ENCODE measurements at places on chromosomes 6 and 20.

GRCh38 chr6:53010504-53010903 is 15.4 kb upstream of the GSTA4 start:
- no peak for DNase-seq

- no peak for DNase-seq
These were observed 1.2 kb downstream of the DCBLD1 start for GRCh38 chr6:117483645-117484016.

DNA sequence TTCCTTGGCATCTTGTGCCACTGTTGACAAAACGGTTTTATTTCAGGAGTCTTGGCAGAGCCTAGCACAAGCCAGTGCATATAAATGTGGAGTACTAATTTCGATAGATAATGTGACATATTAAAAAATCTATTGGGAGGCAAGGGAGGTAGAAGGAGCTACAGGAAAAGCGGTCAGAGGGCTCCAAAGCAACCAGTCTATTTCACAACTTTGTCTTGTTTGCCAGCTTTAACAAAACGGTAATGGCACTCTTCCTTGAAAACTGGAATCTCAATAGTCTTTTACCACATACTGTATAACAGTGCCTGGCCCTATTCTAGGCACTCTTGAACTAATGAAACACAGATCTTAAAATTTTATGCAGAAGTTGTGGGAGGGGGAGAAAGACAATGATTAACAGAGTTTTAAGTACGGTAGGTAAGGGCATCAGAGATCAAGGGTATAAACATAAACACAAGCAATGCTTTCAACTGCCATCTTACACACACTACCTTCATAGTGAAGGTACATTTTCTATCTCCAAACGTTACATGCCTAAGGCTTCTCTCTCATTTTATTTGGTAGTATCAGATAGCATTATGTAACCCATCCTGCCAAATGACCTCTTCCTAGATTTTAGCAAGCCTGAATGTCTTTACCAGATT is 33.5 kb upstream of the SYNCRIP start:
- no peak for DNase-seq

DNA sequence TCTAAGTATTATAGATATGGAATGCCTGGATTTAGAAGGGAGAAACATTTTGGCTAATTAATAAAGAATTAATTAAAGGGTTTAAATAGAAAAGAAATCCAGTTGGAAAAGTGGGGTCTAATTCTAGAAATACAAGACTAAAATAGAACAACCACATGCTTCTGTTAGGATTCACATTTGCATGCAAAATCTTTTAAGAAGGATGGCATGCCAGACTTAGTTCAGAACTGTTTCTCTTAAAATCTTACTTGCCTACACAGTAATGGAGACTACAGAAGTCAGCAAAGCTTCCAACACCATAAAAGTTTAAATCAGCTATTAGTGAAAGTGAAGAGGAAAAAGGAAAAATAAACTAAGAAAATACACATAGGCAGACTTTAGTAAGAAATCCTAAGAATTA is 32.7 kb upstream of the KATNA1 start:
- DNase-seq = no peak

DNA sequence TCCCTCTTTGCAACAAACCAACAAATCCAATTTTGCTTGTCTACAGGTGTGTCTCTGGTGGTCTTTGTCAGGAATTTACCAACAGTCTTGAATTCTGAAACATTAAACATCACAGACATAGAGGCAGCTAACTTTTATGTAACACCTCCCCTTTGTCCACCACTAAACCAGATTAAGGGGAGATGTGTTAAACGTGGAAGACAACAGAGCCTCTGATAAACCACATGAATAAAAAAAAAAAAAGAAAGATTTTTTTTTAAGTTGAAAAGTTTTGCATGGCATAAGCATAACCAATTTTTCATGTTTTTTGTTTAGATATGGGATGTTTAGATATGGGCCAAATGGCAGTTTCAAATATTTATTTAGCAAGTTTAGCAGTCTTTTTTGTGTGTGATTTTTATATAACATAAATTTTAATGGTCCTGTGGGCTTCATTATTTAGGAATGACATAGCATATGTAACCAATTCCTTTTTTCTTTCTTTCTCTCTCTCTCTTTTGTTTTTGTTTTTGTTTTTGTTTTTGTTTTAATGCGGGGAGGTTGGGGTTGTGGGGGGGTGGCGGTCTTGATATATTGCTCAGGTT is 60.7 kb upstream of the BTN3A2 start:
- DNase-seq = no peak

DNA sequence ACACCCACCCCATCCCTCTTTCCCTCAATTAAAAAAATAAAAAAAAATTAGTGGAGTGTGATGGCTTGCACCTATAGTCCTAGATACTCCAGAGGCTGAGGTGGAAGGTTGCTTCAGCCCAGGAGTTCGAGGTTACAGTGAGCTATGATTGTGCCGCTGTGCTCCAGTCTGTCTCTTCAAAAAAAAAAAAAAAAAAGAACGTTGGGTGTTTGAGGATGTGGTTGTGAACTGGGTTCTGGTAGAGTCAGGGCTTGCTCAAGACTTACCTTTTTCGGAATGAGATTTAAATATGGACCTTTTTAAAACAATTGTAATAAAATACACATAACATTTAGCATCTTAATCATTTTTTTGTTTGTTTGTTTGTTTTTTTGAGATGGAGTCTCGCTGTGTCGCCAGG is 211.9 kb downstream of the OR2B2 start:
- DNase-seq = no peak

- DNase-seq = no peak
These were observed 124.0 kb downstream of the PLCB1 start for GRCh38 chr20:8255945-8256632.

DNA sequence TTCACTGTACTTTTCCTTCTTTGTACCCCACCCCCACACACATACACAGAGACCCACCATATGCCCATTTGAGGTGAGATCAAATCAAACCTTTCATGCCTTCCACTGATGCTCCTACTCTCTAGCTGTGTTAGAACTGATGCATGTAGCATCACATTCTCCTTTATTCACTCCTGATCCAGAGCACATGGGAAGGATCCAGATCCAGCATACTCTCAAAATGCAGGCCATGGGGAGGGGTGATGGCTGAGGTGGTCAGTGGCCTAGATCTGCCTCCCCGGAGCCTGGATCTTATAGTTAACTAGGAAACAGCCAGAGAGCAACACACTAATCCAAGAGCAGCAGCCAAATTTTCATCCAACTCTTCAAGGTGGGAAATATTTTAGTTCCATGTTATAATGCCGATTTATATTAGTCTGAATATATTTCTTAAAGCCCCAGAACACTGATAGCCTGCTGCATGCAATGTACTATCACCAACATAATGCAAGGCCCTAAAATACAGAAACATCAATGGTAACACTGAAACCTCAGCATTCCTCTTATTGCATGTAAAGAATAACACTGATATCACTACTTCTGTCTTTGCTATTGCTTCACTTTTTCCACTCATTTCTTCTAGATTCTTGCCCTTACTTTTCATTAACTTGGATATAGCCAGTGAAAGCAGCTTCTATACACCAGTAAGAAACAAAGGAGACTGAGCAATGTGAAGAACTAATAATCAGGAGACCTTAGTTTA is 126.8 kb upstream of the BEND6 start:
- DNase-seq = no peak

DNA sequence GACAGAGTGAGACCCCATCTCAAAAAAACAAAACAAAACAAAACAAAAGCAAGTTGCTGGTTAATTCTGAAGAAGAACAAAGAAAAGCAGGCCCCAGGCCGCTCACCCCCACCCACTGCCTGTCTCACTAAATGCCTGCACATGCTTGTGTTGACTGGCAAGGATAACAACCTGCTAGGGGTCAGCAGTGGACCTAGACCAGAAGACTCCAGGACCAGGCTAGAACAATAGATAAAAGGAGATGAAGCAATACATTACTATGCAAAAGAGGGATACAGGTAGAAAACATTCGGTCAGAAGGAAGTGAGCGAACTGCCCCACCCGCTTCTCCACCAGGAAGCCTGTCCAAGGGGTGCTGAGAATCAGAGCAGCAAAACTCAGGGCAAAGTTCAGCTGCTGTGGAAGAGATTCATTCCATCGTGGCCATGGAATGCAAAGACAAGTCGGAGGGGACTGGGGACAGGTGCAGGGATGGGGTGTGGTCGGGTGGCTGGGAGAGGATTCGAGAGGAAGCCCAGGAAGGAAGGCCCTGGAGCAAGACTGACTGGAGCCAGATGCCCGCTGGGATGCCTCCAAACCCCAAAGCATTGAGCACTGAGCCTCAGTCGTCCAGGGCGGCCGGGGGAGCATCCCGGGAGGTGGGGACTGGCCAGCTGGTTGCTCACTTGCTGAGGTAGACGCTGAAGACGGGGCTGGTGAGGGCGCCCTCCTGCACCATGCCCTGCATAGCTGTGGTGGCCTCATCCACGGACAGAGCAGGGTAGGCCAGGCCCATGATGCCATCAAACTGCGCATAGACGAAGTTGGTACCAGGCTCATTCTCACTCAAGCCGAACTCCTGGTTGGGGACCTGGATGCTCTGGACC is 5.3 kb downstream of the PGC start:
- DNase-seq = no peak

DNA sequence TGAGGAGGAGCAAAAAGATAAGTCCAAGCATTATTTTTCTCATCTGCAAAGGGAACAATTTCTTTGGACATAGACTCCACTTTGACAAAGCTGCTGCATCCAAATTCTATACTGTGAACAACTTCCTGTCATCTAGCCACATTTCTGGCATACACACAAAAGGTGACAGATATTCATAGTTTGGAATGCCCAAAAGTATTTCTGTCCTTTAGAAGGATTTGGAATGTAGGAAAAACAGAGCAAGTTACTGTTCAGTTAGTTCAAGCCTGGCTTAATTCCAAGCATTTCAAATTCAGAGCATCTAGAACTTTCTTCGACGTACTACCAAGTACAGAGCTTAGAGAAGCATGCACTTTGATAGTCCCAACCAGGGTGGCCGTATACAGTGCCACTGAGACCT is 134.0 kb downstream of the PDE7B start:
- no peak for DNase-seq

DNA sequence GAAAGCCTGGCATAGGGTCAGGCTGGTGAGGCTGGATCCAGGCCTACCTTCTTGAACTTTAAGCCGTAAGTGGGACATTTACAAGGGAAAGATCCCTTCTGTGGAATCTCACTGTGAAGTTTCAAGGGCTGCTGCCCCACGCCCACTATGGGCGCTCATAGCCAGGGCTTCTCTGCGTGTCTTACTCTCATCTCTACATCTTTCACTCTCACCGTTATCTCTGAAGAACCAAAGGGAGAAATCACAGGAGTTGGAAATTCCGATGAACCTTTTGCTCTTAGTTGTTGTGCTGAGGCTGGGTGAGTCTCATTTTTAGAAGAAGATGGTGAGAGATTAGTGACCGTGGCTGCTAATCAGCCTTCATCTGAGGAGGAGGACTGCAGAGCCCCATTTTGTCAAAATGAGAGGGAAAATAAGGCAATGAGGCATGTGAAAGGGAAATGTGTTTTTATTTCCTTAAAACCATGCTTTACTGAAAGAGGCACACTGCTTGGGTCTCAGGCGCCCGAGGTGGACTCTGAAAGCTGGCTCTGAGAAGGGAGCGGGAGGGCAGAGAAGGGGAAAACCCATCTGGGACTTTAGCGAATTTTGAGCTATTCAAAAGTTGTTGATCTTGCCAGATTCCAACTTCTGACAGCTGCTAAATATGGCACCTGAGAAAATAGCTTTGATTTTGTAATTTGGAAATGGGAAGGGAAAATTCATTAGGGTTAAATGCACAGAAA is 301.5 kb downstream of the CLIC5 start:
- no peak for DNase-seq

DNA sequence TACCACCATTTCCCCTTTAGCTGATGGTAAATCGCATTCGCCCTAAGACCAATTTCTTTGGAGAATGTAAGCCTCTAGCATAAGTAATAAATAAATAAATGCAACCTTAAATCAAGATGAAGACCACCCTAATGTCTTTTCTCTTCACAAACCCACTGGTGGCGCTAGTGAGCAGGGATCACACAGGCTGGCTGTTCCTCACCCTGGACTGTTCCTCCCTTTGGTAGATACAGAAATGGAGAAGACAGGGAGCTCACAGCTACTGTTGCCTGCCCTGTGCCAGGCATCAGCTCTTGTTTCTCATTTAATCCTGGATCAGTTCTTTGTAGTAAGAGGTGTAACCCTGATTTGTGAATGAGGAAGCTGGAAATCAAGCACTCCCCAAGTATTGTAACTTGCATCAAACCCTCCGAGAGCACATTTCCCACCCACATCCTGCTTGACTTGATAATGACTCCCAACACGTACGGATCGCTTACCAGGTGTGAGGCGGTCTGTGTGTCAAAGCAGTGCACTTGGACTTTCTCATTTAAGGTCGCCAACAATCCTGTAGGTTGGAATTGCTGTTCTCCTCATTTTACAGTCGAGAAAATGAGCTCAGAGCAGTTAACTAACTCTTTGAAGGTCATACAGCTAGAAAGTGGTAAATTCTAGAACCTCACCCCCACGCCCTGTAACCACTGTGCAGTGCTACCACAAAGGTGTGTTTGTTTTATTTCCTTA is 236.1 kb downstream of the TSHZ2 start:
- no peak for DNase-seq

DNA sequence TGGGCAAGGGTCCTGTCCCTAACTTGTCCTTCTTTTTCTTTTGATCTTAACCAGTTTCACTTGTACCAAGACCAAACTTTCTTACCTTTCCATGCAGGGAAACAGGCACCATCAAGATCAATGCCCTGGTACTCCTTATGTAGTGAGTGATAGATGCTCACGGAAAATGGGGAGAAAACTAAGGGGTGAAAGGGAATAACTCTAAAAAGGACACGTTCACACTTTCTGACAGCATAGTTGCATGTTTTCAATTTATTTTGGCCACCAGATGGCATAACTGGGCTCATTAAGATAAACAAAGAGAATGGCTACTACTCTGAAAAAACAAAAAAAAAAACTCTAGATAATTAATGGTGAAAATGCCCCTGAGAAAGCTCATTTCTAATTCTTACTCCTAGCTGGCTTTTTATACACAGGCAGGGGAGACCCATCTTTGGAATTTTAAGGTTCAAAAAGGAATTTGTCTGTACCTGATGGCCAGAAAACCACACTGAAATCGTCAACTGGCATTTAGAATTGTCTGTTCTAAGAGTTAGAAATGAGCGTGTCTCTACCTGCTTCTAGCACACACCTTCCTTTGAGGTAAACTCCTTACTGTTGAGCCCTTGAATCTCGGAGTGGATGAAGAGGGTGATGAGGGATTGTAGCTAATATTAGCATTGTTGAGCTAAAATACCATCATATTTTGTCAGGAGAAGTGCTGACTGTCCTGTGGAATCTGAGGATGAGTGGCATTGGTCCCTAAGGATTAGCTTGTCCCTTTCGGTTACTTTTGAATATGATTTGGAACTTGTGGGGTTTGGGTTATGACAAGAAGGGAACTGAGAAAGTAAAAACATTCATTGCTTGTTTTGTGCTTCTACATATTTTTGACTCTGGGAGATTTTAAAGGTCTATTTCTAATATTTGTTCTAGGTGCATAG is 62.2 kb upstream of the DDR1 start:
- DNase-seq = no peak

All from stimulated activated CD4-positive, alpha-beta T cell treated with anti-CD3 and anti-CD28 coated beads, TNF-alpha, amount 100 ng/mL, for 24 hours (primary cell).